Stimulated activated CD4-positive, alpha-beta T cell treated with anti-CD3 and anti-CD28 coated beads, Interleukin-1b, Interleukin-23, amount 100 ng/mL, for 24 hours (primary cell): ENCODE measurements at places on chromosomes 3 and 15.
A peak's percentile ranks its signal among the peaks of the same experiment; 100 is the strongest.

DNA sequence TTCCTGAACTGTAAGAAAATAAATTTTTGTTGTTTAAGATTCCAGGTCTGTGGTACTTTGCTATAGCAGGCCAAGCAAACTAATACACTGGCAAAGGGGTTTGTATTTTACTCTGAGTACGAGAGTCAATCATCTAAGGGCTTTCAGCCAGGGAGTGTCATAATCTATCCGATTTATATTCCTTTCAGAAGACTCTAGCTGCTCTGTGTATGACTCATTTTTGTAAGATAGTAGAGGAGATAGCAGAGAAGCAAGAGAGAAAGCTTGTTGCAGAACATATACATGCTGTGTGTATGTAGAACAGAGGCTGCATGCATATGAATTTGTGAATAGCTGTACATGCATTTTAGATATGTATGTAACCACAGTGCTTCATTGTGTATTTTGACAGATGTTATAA is 577.9 kb upstream of the EPHA6 start:
- DNase-seq: no peak

DNA sequence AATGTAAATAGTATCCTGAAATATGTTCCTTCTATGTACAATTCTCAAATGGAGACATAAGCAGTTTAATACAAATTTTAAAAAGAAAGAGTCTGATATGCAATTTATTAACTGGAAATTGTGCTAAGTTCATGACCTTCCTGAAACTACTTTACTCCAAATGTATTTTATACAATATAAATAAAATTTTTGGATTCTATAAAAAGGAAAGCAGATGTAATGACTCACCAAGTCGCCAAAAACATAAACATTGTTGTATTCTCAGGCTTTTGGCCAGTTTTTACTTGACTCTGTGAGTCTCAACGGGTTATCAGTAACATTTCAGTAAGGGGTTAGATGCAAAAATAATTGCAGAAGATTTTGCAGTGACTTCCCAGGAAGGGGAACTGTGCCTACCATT is 948.2 kb downstream of the EPHA3 start:
- DNase-seq: no peak

- no peak for DNase-seq
Measured at GRCh38 chr3:168251371-168251770, 155.6 kb upstream of the GOLIM4 start.

DNA sequence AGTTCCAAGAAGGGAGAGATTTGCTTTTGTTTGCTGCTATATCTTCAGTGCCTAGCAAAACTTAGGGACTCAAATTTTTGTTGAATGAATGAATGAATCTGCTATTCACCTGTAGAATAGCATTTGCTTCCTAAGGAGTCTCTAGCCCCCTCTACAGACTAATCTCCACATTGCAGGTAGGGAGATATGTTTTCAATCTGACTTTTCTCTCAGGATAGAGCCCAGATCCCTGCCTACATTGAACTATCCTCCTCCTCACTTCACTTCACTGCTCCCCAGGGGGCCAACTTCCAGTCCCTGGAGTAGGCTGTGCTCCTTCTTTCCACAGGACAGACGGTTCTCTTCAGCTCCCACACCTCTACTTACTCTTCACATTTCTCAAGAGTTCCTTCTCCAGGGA is 81.9 kb upstream of the PTX3 start:
- no peak for DNase-seq

DNA sequence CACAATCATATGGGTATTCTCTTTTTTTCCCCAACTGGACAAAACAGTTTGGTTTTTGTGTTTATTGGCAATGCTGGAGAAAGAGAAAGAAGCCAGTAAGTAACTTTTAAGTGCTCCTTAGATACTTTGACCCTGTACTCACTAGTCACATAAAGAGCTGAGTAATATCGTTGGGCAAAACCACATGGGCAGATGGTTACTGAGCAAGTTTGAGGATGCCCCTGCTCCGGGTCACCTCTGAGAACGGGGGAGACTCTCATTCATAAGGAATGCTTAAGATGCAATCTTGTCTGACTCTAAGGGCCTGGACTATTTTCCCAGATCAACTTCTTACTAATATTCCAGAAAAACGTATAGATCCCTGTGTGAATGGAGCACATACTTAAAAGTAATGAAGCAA is 106.4 kb upstream of the SLC2A2 start:
- DNase-seq: no peak

DNA sequence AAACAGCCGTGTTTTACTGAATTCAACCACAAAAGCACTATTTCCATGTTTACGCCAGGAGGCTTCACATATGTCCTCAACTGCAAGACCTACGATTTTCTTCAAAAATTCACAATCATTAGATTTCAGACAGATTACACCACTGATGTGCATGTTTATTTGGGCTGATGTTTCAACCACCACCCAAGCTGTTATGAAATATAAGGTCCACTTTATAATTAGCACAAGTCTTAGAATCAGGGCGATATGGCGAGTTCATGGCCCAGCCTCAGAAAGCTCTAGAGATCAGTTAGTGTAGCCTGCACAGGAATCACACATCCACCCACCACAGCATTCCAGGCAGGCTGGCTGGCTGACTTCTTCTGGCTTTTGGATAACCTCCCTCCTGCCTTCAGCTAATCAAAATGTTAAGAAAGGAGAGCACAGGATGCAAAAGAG is 15.4 kb downstream of the SH3BP5 start:
- no peak for DNase-seq

DNA sequence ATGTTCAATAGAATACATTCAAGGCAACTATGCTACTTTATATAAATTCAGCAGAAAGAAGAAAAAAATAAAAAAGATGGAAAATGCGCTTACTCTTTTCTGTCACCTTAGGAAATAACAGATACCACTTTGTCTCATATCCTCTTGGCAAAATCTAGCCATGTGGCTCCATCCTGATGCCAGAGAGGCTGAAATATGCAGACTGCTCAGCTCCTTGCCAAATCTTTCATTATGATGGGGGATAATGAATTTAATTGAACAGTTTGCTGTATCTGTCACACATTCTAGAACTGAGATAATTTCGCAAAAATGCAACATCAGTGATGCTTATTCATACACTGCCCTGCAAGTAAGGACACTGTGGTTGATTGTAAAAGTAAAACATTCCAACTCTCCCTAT is 1081.5 kb downstream of the PLOD2 start:
- DNase-seq: no peak

DNA sequence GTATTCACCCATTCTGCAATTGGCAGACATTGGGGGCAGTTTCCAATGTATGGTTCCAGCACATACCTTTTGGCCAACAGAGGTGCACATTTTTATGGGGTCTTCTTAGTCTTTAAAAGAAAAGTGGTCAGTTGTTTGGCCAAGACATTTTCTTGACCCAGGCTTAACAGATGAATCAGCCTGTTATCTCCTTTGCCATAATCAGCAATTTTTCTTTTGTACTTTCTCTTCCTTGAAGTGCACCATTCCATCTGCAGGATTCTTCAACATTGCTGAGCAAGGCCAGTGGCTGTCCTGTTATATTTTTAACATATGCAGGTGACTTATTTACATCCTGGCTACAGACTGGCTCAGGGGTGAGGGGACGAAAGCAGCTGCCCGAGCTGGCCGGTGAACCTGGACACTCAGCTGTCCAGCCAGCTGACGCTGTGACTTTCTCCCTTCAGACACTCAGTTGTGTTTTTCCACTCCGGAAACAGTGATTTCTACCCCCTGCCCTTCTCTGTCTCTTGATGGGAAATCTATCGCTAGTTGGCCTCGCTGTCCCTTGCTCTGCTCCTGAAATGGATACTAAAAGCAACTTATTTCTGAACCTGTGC is 96.5 kb upstream of the TNFAIP8L3 start:
- DNase-seq: no peak

- DNase-seq: no peak
Measured at GRCh38 chr3:123064914-123065313, 1.9 kb upstream of the PDIA5 start.

- DNase-seq: no peak
Measured at GRCh38 chr3:27353221-27353620, 16.0 kb downstream of the NEK10 start.

GRCh38 chr15:52551762-52552161 is 17.1 kb downstream of the ARPP19 start:
- DNase-seq: no peak

DNA sequence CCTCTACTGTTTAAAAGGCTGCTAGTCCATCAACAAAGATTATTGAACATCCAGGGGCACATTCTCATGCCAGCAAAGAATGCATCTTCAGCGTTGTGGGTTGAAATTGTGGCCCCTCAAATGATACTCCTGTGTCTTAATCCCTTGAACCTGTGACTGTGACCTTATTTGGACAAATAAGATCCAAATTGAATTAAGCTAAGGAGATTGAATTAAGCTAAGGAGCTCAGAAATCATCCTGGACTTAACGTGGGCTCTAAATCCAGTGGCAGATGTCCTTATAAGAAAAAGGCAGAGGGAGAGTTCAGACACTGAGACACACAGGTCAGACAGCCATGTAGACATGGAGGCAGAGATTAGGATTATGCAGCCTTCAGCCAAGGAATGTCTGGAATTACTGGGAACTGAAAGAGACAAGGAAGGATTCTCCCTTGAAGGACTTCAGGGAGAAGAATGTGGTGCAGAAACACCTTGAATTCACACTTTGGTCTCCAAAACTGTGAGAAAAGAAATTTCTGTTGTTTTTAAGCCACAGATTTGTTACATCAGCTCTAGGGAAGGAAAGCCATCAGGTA is 57.3 kb upstream of the SLC24A5 start:
- DNase-seq: no peak

GRCh38 chr3:56819016-56819809 is 17.5 kb upstream of the ARHGEF3 start:
- DNase-seq: no peak

GRCh38 chr15:84600331-84600686 is 500 bp upstream of the ZSCAN2 start:
- peak; percentile 17 for DNase-seq

GRCh38 chr15:73928971-73929627 is 2.8 kb downstream of the LOXL1 start:
- no peak for DNase-seq

- no peak for DNase-seq
Measured at GRCh38 chr15:62188744-62189143, 23.7 kb upstream of the C2CD4B start.

GRCh38 chr15:93024716-93025624 is 64.0 kb downstream of the RGMA start:
- no peak for DNase-seq

GRCh38 chr3:17745301-17745700 is 2.9 kb upstream of the TBC1D5 start:
- DNase-seq: no peak

- DNase-seq: no peak
Measured at GRCh38 chr3:30502742-30503073, 103.7 kb upstream of the TGFBR2 start.

GRCh38 chr15:41908736-41909461 is 15.0 kb upstream of the SPTBN5 start:
- DNase-seq: no peak

GRCh38 chr3:184608209-184608608 is 46.6 kb downstream of the EPHB3 start:
- no peak for DNase-seq

DNA sequence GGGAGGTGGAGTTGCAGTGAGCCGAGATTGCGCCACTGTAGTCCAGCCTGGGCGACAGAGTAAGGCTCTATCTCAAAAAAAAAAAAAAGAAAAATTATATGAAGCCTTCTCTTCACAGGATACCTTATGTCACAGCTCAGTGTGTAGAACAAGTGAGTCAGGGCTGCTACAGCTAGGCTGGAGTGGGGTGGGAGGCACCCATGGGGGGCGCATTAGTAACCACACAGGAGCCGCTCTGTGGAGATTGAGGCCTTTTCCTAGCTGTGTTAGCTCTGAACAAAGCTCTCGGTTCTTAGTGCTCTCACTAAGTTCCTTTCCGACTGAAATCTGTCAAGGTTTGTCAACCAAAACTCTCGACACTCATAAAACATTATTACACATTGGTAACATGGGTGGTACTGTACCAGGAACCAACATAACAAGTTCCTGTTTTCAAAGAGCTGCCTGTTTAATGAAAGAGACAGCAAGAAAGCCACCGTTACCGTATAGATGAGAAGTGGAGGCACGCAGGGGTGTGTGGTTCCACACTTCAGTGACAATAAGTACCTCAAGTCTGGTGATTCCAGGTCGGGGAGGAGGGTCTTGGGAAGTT is 4.5 kb downstream of the LRRC31 start:
- DNase-seq: peak; percentile 6

DNA sequence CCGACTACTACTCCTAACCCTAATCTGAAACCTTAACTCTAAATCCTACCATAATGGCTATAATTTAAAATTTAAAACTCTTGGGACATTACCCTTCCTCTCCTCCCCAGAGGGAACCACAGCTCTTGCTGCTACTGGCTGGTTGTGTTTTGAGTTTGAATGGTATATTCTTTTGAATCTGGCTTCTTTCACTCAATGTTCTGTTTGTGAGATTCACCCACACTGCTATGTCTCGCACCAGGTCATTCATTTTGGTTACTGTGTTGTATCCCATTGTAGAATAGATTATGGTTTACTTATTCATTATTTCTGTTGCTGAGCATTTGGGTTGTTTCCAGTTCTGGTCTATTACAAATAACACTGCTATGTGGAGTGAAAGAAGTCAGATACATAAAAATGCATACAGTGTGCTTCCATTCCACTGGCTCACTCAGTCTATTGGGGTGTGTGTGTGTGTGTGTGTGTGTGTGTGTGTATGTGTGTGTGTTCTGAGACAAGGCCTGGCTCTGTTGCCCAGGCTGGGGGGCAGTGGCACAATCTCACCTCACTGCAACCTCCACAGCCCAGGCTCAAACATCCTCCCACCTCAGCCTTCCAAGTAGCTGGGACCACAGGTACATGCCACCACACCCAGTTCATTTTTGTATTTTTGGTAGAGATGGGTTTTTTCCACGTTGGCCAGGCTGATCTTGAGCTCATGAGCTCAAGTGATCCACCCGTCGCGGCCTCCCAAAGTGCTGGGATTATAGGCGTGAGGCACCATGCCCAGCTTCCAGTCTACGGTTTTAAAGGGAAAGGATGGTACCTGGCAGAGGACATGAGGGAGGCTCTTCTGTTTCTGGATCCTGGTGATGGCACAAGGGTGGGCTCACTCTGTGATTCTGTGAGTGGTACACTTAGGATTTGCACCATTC is 19.2 kb upstream of the SYNM start:
- no peak for DNase-seq

DNA sequence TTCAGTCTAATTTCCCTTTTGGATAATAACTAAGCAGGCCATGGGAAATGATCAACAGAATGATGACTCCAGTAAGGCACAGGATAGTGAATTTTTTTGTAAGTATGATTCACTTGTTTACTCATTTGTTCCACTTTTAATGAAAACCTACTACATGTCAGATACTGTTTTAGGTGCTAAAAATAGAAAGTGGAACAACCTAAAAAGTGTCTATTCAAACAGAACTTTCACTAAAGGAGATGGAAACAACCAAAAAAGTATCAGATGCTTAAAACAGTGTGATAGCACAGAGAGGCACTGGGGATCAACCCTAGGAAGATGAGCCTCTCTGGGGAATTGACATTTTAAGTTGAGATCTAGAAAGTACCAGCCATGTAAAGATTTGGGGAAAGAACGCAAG is 11.1 kb downstream of the RYK start:
- DNase-seq: no peak

GRCh38 chr15:96699871-96700401 is 369.4 kb downstream of the NR2F2 start:
- DNase-seq: no peak
